ENCODE measurements at places on chromosomes 5 and 9. TPM values are rescaled to one million over a fixed set of nuclear protein-coding genes. Genes with fewer than 3 reads are reported as not detected.

The LYRM7 gene
- total RNA-seq = 16.9 TPM

The PTGDS gene
- total RNA-seq = not detected

The ANKRD20A1 gene
- not detected for total RNA-seq

The SRD5A1 gene
- total RNA-seq = 32.4 TPM

The PIP5KL1 gene
- 2.6 TPM for total RNA-seq

The GDNF gene
- total RNA-seq = 18.4 TPM

The PPIC gene
- total RNA-seq = not detected

The GBGT1 gene
- total RNA-seq = 1.8 TPM

- no peak overlapping the region for H3K27ac ChIP-seq
- no peaks in the 10 kb centered on the region for H3K27me3 ChIP-seq
- H3K36me3 ChIP-seq = no peaks in the 10 kb centered on the region
- H3K4me1 ChIP-seq = no peaks in the 10 kb centered on the region
These were observed 37.4 kb downstream of the CPEB4 start for GRCh38 chr5:173925449-173926071.

- no peaks in the 10 kb centered on the region for H3K27me3 ChIP-seq
- no peak for DNase-seq
- H3K27ac ChIP-seq = no peak overlapping the region
- H3K4me1 ChIP-seq = no peaks in the 10 kb centered on the region
- H3K36me3 ChIP-seq = peaks cover 3% of the 10 kb centered on the region
These were observed 11.0 kb upstream of the ATP6V0E1 start for GRCh38 chr5:172972552-172972951.

DNA sequence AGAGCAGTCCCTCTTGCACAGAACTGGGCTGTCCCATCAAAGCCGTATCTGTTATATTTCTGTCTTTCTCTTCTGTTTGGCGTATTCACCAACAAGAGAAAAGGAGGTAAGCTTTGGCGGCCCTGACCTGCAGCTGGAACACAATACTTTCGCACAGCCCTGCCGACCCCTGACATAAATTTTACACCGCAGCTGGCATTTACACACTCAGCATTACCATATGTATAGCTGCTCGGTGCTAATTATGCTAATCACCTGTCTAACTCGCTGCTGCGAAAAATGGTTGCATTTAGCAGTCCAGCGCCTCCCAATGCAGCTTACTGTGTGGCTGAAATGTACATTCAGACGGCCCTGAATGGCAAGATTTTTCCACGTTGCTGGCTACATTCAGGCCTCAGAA lies 20.8 kb downstream of the PTCH1 start:
- H3K36me3 ChIP-seq = peaks cover 2% of the 10 kb centered on the region
- DNase-seq = peak; percentile 47
- no peaks in the 10 kb centered on the region for H3K27me3 ChIP-seq
- H3K27ac ChIP-seq = peak overlapping the region; percentile 66

DNA sequence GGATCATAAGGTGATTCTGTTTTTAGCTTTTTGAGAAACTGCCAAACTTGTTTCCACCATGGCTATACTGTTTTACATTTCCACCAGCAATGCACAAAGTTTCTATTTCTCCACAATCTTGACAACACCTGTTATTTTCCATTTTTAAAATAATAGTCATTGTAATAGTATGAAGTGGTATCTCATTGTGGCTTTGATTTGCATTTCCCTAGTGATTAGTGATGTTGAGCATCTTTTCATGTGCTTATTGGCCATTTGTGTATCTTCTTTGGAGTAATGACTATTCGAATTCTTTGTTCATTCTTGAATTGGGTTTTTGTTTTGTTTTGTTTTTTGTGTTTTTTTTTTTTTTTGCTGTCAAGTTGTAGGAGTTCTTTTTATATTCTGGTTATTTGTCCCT lies 4.9 kb downstream of the GARNL3 start:
- no peak overlapping the region for H3K4me3 ChIP-seq
- H3K36me3 ChIP-seq = no peaks in the 10 kb centered on the region
- H3K27ac ChIP-seq = no peak overlapping the region
- H3K4me1 ChIP-seq = peaks cover 5% of the 10 kb centered on the region
- no peak for DNase-seq

DNA sequence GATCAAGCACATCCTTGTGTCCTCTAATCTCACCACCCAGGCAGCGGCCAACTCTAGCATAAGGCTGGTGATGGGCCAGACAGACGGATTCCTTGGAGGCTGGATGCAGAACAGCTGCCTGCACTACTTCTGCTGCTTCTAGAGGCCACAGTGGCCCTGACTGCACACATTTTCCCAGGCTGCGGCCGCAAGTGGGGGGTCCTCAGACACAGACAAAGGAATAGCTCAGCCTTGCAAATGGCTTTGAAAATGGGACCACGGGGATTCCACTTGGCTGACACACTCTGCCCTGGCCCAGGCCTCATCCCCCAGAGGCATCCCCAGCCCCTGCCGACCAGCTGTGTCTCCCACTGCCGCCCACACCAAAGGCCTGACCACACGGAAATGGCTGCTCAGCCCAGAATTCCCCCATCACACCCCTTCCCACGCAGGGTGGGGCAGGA lies 540.8 kb downstream of the BNC2 start:
- no peak overlapping the region for H3K27ac ChIP-seq
- H3K36me3 ChIP-seq = no peaks in the 10 kb centered on the region
- DNase-seq = no peak

GRCh38 chr9:72353455-72354116 lies 11.4 kb downstream of the ZFAND5 start:
- H3K27me3 ChIP-seq = no peaks in the 10 kb centered on the region
- peaks cover 64% of the 10 kb centered on the region for H3K36me3 ChIP-seq
- no peak overlapping the region for H3K4me3 ChIP-seq

- no peaks in the 10 kb centered on the region for H3K36me3 ChIP-seq
- H3K4me1 ChIP-seq = no peaks in the 10 kb centered on the region
- H3K27ac ChIP-seq = no peak overlapping the region
These were observed 1302.7 kb downstream of the EFNA5 start for GRCh38 chr5:106368021-106368420.

GRCh38 chr9:124800306-124801259 lies 23.6 kb downstream of the OLFML2A start:
- no peaks in the 10 kb centered on the region for H3K36me3 ChIP-seq
- peaks cover 10% of the 10 kb centered on the region for H3K4me1 ChIP-seq
- peak; percentile 33 for DNase-seq
- H3K27me3 ChIP-seq = no peaks in the 10 kb centered on the region

DNA sequence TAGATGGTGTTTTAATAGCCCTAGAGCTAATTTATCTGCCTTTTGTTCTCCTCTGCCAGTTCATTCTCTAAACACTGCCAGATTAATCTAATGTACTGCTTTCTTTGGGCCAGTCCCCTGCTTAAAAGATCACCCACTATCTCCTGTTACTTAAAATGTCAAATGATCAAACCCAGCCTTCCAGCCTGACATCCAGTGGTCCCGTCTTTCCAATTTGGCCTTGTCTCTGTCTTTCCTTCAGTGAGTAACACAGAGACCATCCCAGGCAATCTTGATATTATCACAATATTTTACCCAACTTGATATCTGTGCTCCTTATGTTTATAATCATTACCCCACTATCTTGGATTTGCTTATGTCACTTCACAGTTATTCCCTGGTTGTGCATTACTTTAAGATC lies 12.0 kb downstream of the PRR16 start:
- no peak overlapping the region for H3K27ac ChIP-seq
- H3K27me3 ChIP-seq = no peaks in the 10 kb centered on the region
- no peak overlapping the region for H3K4me3 ChIP-seq
- H3K36me3 ChIP-seq = no peaks in the 10 kb centered on the region
- H3K4me1 ChIP-seq = no peaks in the 10 kb centered on the region

- peaks cover 21% of the 10 kb centered on the region for H3K4me1 ChIP-seq
- H3K27me3 ChIP-seq = no peaks in the 10 kb centered on the region
- no peak overlapping the region for H3K4me3 ChIP-seq
- DNase-seq = no peak
These were observed 30.4 kb upstream of the LRRTM2 start for GRCh38 chr5:138905541-138905940.

DNA sequence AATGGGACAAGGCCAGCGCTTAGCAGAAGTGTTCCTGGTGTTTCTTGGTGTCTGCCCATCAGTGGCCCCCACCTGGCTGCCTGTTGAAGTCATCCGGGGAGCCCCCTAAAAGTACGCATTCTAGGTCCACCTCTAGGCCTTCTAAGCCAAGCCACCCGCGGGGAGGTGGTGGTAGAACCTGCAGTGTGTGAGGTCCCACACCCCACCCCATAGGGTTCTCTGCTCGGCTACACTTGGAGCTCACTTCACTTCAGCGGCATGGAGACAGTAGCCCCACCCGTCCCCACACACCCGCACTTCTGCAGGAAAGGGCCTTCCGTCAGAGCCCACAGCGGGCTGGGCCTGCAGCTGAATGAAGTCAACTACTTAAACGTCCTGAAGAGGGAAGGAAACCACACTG lies 29.6 kb upstream of the FCN2 start:
- no peak overlapping the region for H3K27ac ChIP-seq
- no peaks in the 10 kb centered on the region for H3K36me3 ChIP-seq
- H3K27me3 ChIP-seq = no peaks in the 10 kb centered on the region

DNA sequence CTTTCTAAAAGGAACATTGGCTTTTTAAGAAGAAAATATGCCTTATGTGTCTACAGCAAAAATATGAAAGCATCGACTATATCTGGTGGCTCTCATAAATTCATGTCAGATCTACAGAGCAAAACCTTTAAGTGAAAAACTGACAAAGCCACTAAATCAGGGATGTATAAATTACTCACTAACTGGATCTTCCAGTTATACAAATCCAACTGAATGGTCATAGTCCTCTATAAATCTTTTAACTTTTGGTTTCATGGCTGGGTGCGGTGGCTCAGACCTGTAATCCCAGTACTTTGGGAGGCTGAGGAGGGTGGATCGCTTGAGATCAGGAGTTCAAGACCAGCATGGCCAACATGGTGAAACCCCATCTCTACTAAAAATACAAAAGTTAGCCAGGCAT lies 29.2 kb upstream of the GZMA start:
- H3K4me3 ChIP-seq = no peak overlapping the region
- peaks cover 19% of the 10 kb centered on the region for H3K27me3 ChIP-seq
- H3K27ac ChIP-seq = no peak overlapping the region
- H3K36me3 ChIP-seq = no peaks in the 10 kb centered on the region
- no peak for DNase-seq

DNA sequence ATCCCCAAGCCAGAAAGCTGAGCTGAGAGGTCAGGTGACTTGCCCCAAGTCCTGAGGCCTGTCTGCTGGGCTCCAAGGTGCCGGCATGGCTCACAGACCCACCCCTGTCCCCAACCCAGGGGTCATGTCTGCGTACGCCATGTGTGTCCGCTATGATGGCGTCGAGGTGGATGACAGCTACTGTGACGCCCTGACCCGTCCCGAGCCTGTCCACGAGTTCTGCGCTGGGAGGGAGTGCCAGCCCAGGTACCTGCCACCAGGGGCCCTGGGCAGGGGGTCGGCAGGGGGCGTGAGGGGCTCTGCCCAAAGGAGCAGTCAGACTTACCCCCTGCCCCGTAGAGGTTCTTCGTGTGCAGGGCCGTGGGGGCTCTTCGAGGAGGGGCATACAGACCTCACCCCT lies 32.3 kb downstream of the ADAMTSL2 start:
- no peak overlapping the region for H3K4me3 ChIP-seq
- H3K4me1 ChIP-seq = peaks cover 5% of the 10 kb centered on the region
- H3K27ac ChIP-seq = no peak overlapping the region
- no peaks in the 10 kb centered on the region for H3K27me3 ChIP-seq
